ENCODE measurements at places on chromosomes 12 and 14.

- no peak for DNase-seq
Measured at GRCh38 chr12:65881348-65881961, 57.2 kb downstream of the HMGA2 start.

DNA sequence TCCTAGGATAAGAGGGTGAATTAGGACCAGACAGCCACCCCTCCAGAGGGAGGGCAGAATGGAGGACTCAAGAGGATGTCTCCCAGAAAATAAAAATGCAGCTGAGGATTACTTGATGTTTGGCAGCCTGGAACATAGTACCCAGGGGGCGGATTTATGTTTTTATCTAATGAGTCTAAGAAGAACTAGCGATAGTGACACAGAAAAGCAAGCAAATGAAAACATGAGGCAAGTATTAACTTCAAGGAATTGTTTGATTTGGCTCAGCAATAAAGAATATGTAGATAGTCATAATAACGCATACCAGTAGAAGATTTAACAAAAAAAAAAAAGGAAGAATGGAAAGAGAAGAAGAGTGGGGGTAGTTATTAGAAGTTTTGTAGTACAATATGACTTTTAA is 10.0 kb upstream of the SLC7A8 start:
- no peak for DNase-seq

DNA sequence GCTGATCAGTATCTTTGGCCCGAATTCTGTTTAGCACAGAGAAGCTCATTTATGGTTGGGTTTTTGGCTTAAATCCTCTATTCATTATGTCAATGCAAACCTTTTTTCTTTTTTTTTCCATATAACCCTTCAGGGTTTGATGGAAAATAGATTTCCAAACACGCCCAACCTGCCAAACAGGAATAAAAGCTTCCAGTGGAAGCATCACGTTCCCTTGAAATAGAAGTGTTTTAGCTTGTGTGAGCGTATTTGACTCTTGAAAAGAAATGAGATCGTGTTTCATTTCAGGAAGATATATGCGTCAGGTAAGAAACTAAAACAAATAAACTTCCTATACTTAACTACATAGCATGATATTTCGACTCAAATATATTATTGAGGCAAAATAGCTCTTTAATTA is at the start of gene PIK3C2G:
TSS of gene PIK3C2G (plus strand) at position 246 of the 400 bp plus-strand sequence. CDS start 20,564 bp downstream, outside the sequence.
- no peak for DNase-seq

- no peak for DNase-seq
Measured at GRCh38 chr14:25037032-25037431, 12.9 kb downstream of the STXBP6 start.

- DNase-seq = no peak
Measured at GRCh38 chr14:105012171-105012985, 8.5 kb downstream of the CDCA4 start.

DNA sequence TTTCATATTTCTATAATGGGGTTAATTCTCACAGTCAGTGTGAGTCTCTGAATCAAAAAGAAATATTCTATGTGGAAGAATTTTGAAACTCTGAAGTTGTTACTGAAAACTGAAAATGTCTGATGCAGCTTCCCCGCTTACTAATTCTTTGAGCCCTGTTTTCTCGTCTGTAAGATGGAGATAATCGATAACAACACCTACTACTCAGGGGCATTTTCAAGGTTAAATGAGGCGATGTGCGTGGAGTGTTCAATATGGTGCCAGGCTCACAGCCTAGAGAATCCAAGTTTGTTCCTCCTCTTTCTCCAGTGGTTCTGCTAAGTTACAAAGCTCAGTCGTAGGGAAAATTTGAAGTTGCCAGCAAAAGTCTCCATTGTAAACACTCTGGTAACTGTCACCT is 391.4 kb downstream of the FUT8 start:
- no peak for DNase-seq

DNA sequence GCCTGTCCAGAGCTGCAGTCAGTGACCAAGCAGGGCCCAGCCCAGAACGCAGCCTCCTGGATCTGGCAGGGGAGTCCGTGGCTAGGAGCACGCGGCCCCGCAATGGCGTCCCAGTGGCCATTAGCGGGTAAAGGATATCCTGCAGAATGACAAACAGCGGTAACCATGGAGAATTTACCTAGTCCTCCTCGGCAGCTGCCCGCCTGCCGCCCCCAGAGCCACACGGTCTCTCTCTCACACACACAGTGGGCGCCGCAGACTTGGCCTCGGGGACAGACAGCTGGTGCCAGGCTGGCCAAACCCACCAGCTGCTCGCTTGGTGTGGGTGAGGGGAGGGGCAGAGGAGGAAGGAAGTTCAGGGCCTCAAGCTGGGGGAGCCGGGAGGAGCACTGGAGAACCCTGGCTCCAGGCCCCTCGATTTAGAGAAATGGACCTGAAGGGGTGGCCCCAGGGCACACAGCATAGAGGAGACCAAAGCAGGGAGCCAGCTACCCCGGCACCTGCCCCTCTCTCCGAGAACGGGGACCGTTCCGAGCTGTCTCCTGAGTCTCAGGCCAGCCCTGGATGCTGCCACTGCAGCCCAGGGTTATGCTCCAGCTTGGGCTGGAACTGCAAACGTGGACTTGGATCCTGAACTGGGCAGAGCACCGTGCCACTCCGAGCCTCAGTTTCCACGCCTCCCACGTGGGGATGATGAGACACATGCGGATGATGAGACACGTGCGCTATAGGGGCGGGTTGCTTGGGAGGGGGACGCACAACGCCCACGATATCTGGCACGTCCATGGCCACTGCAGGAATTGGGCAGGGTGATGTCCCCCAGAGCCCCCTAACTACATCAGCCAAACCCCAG is 3.4 kb downstream of the CDK2AP1 start:
- DNase-seq = no peak

- DNase-seq = peak; percentile 55
Measured at GRCh38 chr12:3040663-3041544, 36.3 kb upstream of the TSPAN9 start.

GRCh38 chr12:109827566-109828550 is 5.3 kb downstream of the TRPV4 start:
- no peak for DNase-seq

- no peak for DNase-seq
Measured at GRCh38 chr14:89206389-89207031, 210.5 kb downstream of the FOXN3 start.

DNA sequence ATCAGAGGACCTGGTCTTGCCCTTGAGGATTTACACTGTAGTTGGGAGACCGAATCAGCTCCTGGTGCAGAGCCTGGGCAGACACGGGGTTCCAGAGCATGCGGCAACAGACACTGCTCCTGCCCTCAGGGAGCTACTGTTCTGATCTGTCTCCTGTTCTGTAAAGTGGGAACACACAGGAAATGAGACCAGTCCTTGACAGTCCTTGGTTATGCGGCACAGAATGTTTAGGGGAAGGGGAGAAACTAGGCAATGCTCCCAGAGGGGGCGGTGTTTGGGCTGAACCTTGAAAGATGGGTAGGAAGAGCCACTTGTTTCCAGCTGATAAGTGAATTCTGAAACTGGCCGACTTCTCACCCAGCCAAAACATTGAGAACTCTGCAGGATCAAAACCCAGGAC is 132.4 kb downstream of the ZFP36L1 start:
- no peak for DNase-seq

DNA sequence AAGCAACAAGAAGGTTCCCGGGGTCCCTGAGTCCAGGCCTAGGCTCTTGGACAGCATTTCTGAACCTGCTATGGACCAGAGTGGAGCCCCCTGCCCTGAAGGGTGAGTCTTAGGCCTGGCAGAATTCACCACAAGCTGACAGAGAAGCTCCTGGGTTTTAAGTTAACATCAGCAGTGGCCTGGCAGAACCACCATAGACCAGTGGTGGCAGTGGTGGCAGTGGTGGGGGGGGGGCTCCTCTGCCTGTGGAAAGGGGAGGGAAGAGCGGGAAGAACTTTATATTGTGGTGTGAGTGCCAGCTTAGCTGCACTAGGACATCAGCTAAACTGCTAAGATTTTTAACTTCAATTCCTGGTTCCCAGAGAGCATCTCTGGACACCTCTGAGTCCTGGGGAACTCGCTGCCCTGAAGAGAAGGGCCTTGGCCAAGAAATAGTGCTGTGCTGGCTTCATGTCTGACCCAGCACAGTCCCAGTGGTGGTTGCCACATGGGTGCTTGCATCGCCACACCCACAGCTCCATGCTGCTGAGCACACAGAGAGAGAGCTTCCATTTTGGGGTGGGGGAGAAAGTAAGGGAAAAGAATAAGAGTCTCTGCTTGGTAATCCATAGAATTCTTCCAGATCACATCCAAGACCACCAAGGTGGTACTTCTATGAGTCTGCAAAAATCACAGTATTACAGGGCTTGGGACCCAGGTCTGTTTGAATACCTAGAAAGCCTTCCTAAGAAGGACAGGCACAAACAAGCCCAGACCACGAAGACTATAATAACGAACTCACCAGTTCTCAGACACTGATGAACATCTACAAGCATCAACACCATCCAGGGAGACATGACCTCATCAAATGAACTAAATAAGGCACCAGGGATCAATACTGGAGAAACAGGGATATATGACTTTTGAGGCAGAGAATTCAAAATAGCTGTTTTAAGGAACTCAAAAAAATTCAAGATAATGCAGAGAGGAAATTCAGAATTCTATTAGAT is 20.4 kb upstream of the RNF212B start:
- DNase-seq = peak; percentile 27

DNA sequence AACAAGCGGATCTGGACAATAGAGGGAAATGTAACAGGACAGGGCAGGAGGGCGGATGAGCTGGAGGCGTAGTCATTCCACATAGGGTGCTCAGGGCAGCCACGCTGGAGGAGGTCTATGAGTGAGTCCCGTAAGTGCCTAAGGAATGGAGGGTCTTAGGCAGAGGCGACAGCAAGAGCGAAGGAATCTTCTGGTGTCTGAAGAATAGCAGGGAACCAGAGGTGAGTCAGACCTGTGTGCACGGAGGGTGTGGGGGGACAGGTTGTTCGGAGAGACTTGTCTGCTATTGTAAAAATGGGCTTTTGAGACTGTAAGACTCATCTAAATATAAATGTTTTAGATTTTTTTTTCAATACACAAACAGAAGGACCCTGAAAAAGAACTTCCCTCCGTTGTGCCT is 70.6 kb downstream of the SETD3 start:
- DNase-seq = no peak

- DNase-seq = no peak
Measured at GRCh38 chr14:89194376-89194775, 222.7 kb downstream of the FOXN3 start.

DNA sequence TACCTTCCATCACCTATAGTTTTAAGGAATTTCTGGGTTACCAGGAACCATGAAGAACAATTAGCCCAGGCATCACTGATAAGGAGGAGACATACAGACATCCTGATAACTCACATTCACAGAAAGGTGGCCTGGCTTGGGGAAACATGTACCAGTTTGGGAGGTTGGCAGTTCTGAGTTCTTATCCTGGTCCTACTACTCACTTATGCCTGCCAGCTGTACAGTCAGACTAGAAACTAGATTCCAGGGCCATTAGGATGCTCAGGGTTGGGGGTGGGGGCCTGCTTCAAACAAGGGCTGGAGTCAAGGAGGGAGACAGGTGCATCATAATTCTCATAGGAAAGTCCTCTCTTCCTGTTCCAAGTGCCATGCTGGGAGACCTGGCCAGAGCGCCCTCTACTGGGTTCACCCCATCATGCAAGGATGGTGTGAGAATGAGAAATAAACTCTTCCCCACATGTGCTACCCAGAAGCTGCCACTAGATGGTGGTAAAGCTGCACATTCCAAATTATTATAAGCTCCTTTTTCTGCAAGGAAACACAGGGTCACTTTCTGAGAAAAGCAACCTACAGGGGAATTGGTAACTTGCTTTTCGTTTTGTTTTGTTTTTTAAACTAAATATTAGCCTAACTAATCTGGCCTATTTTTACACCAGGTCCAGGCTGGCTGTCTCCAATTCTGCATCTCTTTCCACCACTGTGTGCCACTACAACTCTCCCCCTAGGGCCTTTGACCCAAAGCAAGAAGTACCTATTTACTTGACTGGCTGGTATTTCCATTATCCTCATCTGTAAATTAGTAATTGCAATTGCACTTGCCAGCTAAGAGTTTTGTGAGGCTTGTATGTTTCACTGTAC is 14.5 kb downstream of the OAS2 start:
- peak; percentile 85 for DNase-seq

- no peak for DNase-seq
Measured at GRCh38 chr12:126741536-126742240, 1525.3 kb upstream of the TMEM132C start.

DNA sequence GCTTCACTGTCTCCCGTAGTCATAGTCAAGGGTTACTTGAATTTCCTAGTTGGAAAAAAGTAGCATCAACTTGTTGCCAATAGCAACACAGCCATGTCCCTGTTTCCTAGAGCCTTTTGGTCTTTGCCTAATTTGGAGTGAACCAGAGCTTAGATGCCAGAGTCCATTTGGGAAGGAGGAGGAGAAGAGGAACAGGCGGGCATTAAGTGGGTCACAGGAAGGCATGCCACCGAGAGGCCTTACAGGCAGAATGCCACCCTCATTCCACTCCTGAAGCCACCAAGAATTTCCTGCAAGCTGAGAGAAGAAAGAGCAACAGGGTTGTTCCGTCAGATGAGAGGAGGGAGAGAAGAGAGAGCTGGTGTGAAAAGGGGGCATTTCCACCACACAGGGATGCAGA is 339.5 kb downstream of the DPF3 start:
- DNase-seq = no peak

DNA sequence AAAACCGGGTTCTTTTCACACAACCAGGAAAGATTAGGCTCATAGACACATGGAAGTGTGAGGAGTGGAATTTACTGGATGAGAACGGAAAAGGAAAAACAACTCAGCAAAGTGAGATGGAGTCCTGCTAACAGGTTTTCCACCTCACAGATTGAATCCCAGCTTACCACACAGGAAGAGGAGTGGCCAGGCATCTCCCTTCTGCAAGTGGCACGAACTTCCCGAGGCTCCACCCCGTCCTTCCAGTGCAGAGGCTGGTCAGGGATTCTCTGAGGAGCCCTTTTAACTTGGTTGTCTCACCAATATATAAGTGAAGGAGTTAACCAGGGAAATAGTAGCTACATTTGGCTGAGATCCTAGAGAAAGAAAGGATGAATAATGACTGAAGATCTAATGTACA is 102.8 kb downstream of the SCAF11 start:
- DNase-seq = no peak

GRCh38 chr14:104545942-104546501 is 33.5 kb upstream of the C14orf180 start:
- no peak for DNase-seq

GRCh38 chr14:105166571-105167302 is 1.8 kb downstream of the JAG2 start:
- DNase-seq = no peak

GRCh38 chr12:121789800-121790728 is 3.4 kb downstream of the RHOF start:
- DNase-seq = peak; percentile 81

DNA sequence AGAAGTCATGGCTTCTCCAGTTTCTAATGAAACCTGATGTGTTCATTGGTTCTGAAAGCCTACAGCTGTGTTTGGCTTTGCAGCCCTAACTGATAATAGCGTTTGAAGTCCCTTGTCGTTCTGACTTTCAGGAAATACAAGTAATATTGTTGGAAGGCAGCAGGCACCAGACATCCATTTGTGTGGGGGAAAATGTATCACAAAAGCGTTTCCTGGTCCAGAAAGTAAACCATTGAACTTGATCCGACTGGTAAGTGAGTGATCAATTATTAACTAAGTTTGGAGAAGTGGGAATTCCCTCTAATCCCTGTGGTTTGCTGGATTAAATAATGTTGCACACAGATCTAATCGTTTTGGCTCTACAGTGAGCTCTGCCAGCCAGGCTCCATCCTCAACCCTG is 77.3 kb upstream of the LTA4H start:
- no peak for DNase-seq

GRCh38 chr12:117100251-117100650 is 1.0 kb upstream of the TESC start:
- no peak for DNase-seq

- no peak for DNase-seq
Measured at GRCh38 chr12:29957835-29958234, 174.1 kb upstream of the TMTC1 start.

GRCh38 chr14:68627868-68628604 is 164.8 kb downstream of the ZFP36L1 start:
- DNase-seq = peak; percentile 49

All from Karpas-422 (cell line).